ENCODE measurements at places on chromosomes 7 and 10. TPM values are rescaled to one million over a fixed set of nuclear protein-coding genes. Genes with fewer than 3 reads are reported as not detected.

C10orf90 gene
- total RNA-seq: 0.16 TPM

RASA4B gene
- 12.8 TPM for total RNA-seq

ENTPD1 gene
- 9.4 TPM for total RNA-seq

NFE2L3 gene
- 19.2 TPM for total RNA-seq

ZP3 gene
- total RNA-seq: 1.4 TPM

CPED1 gene
- 3.9 TPM for total RNA-seq

FAM237B gene
- not detected for total RNA-seq

OPN1SW gene
- total RNA-seq: not detected

ACSM6 gene
- not detected for total RNA-seq

Data from occipital lobe (tissue), 3 donors.